ENCODE measurements at places on chromosomes 13 and 19. TPM values are rescaled to one million over a fixed set of nuclear protein-coding genes. Genes with fewer than 3 reads are reported as not detected.

The GET3 gene
- 78.6 TPM for total RNA-seq

The IL17D gene
- 4.1 TPM for total RNA-seq

The C5AR1 gene
- under 0.01 TPM for total RNA-seq

The RXFP2 gene
- not detected for total RNA-seq

The ZFP14 gene
- total RNA-seq, result 7.1 TPM
